ENCODE measurements at places on chromosomes 6 and 20.
A peak's percentile ranks its signal among the peaks of the same experiment; 100 is the strongest.

- no peak for DNase-seq
Measured at GRCh38 chr6:31083742-31084354, 28.5 kb downstream of the C6orf15 start.

GRCh38 chr20:15658295-15658694 is 915.0 kb downstream of the KIF16B start:
- DNase-seq: no peak

DNA sequence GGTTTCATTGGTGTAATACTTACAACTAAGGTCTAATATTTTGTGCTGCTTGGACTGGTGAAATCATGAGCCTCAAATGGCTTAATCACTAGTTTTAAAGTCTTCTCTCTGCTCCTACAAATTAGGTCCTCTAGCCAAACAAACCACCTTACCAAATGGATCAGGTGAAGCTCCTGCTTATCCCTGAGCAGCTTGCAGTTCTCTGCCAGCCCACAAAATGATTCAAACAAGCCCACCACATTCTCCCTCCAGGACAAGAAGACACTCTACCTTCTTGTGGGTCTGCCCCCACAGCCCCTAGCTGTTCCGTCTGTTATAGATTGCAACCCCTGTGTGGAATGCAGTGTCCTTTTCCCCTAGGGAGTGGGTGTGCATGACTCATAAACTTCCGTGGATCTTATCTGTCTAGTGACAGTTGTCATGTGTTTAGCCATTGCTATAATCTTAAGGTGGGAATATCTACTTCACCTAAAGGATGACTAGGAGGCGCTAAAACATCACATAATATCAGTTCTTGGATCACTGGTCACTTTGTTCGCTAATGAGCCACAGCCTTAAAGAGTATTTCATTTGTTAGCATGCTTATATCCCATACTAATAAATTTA is 940.5 kb upstream of the MANEA start:
- no peak for DNase-seq

- DNase-seq: no peak
Measured at GRCh38 chr6:61809004-61809595, 476.9 kb downstream of the KHDRBS2 start.

DNA sequence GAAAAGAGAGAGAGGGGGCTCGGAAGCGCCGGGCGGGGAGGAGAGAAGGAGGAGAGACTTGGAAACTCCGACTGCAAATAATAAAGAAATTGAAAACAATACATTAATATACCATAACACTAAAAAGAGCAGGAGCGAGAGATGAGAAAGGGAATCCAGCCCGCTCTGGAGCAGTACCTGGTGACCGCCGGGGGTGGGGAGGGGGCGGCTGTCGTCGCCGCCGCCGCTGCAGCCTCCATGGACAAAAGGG is 338 bp downstream of the E2F3 start:
- DNase-seq: no peak

DNA sequence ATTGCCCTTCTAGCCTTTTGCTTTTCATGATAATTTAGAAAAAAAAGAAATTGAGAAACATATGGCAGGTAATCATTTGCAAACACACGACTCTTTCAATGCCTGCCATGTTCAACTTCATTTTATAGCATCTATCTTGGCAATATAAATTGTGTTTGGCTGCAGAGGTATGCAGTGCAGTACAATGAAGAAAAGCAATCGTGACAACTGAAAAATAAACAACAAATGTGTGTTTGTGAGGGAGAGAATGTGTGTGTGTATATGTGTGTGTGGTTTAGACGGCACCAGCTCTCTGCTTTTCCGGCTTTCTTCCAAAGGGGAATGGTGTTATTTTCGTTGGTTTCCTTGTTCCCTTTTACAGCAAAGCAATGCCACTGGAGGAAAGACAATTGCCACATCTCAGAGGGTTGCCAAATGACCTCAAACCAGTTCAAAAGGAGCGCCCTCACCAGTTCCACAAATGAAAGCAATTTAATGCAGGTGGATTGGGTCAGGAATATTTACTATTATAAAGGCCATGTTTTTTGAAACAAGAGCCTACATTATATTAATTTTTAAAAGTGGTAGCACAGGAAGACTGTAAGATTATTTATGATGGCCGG is 587.2 kb downstream of the PRKN start:
- DNase-seq: no peak

- no peak for DNase-seq
Measured at GRCh38 chr6:166588691-166589336, 2.3 kb upstream of the RAMACL start.

GRCh38 chr6:34145161-34146020 is 496 bp downstream of the GRM4 start:
- peak; percentile 25 for DNase-seq

DNA sequence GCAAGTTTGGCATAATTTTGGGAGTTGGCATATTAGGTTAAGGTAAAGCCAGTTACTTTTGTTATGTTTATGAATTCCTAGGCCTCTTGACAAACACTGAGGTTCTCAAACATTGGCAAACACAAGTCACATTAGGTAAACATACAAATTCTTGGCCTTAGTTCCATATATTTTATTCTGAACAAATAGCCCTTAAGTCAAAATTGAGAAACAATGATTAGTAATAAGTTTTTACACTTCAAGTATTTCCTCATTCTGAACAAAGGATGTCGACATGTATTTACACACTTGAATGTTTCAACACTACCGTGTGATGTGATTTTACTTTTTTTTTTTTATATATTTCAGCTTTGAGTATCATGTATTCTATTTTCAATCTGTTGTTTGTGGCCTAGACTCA is 3.8 kb upstream of the ECHDC1 start:
- DNase-seq: no peak

GRCh38 chr6:74087899-74088298 is 391.9 kb downstream of the CD109 start:
- DNase-seq: no peak

DNA sequence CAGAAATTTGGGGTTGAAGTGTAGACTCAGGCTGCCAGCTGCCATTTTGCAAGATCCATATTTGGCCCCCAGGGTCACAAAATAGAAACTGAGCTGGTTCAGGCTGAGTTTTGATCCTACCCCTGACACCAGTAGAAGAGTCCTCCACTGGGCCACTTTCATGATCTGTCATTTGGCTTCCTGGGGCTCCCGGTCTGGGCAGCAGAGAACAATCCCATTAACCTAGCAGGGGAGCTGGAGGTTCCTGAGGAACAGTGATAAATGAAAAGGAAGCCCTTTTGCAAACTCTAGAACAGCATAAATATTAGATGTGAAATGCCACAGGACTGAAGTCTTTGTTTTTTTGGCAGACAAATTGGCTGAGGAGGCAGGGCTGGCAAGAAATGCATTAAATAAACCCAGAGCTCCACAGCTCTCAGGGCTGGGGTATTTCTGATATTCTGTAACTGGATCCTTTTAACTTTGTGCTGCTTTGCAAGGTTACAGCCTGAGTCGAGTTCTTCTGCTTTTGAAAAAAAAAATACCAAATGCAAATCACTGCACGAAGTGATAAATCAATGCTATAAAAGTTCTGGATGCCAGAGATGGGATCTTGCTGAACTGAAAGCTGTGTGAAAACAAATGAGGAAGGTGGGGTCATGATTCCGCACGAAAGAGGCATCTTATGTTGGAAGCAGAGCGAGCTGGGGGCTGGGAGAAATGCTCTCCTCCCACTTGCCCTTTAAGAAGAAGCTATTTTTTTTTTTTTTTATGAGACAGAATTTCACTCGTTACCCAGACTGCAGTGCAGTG is 64.4 kb downstream of the SULF2 start:
- no peak for DNase-seq

DNA sequence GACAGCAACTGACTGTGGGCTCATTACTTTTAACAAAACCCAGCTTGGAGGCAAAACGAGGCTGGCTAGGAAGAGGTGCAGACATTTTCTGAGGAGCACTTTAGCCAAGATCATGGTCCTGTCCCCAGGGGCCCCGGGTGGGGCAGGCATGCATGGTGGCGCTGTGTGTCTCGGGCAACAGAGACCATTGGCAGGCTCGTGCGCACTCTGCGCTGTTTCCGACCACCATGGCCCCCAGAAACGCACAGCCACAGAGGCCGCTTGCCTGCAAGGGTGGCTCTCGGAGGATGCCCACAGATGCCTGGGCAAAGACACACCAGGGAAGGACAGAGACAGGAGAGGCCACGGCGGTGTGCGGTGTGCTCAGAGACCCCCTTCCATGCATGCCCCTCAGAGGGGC is 6.7 kb downstream of the BHLHE23 start:
- no peak for DNase-seq

DNA sequence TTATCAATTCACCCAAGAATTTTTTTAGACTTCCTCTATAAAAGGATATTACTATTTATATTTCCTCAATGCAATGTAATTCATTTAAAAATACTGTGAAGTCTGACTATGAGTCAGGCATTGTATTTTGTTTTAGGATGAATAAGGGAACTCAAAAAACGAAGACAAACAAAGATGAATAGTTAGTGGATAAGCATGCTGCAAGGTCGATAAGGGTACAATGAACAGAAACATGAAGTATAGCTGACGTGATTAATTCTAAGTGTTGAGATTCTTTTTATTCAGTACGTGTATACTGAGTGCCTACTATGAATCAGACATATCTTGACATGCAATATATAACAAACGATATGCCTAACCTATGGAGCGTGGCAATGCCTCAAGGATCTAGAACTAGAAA is 105.4 kb downstream of the PDE10A start:
- DNase-seq: no peak

DNA sequence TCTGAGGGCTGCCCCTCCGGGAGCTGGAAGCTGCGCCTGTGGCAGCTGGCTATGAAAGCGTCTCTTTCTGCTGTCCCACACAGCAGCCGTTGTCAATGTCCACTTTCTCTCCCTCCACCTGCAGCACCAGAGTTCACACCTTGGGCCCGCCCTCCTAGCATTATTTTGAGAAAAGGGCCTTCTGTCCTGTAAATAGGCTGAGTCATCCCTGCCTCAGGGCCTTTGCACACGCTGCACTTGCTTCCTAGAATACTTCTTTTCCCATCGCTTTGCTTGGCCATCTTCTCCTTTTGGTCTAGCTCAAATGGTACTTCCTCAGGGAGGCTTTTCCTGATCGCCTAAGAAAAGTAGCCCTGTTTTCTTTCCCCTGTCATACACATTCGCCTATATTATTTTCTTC is 69.3 kb upstream of the ZNFX1 start:
- DNase-seq: no peak

DNA sequence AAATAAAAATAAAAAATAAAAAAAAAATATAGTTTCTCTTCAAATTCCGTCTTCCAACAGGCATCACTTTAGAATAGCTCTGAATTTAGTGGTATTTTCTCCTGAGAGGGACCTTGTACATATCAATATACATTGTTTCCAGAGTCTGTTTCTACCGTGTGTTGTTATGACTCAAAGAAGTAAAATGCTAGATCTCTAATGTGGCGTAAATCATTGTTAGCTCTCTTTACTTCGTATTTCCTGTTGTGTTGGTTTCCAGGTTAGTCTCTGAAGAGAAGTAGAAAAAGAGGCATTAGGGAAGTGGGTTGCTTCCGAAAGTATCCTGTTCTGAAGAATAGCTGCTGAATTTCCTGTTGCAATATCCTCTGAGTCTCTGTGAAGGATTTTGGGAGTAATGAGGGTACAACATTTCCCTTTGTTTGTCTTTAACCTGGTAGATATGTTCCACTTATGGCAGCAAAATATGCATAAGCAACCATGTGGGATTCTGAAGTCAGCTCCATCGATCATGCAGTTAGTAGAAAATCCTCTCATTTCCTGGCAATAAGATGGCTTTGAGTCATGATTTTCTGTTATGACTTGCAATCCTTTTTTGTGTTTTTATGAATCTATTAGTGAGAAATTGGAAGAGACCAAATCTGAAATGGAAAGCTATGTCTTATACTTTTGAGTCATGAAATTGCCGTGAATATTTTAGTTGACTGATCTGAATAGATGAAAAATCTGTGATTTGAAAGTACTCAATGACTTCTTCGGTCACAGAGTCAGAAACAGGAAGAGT is 42.0 kb upstream of the MCHR2 start:
- DNase-seq: no peak

DNA sequence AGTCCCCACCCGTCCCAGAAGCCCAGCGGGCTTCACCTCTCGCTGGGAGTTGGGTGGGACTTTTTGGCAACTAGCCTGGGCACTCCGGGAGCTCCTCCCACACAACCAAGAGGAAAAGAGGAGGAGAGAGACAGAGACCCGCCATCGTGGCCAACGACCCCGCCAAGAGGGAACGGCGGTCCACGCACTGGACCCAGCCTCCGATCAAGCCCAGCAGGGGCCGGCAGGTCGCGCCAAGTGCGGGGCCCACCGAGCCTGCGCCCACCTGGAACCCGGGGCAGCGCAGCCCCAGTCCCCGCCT is 3.0 kb upstream of the TMEM14C start:
- DNase-seq: no peak

- DNase-seq: no peak
Measured at GRCh38 chr6:163630572-163630971, 216.1 kb downstream of the QKI start.

DNA sequence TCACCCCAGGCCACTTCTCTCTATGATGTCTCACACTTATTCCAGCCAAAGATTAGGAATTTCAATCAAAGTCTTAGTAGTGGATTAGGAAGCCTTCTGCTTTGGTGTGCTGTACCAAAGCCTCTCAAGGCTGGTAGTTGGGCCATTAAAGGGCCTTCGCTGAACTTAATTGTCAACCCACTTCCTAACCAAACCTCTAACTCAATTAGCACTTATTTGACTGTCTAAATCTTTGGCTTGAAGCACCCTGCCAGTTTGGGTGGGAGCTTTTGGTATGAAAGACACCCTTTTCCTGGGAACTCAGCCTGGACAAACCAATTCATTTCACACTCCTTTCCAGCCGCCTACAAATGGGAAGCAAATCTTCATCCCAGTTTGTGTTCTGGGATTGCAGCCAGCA is 81.5 kb downstream of the BMP2 start:
- no peak for DNase-seq

DNA sequence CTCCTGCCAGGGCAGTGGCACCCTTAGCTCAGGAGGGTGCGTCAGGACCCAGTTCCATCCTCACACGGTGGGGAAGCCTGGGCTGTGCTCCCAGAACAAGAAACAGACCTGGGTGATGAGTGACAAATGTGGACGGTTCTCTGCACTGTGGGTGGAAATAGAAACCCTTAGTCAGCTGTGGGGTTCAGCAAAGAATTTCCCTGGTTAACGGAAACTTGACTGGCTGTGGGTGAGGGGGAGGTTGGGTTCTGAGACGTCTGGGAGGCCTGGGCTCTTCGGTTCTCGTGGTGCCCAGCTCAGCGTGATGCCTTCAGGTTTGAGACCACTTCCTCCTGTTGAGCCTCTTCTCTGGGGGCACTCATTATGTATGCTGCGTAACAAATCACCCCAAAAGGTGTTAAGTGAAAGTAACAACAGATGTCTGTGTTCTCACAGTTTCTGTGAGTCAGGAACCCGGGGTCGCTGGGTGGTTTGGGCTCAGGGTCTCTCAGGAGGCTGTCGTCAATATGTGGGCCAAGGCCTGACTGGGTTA is 53.1 kb upstream of the FAM83D start:
- DNase-seq: no peak

GRCh38 chr20:61927193-61927825 is 138.4 kb downstream of the TAF4 start:
- no peak for DNase-seq

DNA sequence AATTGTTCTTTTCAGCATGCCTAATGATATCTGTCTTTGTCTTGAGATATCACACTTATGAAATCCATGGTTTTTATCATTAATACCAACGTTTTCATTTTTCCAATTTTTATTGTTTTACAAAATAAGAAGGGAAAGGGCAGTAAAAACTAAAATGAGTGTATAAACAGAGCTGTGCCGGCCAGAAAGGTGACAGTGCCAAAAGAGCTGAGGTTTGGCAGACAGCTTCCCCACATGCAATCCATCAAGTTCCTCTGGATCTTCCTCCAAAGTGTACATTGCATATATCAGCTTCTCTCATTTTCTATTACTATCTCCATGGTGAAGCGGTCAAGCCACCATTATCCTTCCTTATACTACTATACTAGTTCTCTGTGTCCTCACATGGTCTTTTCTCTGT is 10.1 kb upstream of the TMEM244 start:
- DNase-seq: no peak
